ENCODE measurements at places on chromosomes 7 and 10.
A peak's percentile ranks its signal among the peaks of the same experiment; 100 is the strongest.

GRCh38 chr10:106158241-106158640, 1006.3 kb downstream of the SORCS1 start:
- DNase-seq = no peak

GRCh38 chr10:102628451-102628911, 15.8 kb upstream of the TRIM8 start:
- DNase-seq = no peak

DNA sequence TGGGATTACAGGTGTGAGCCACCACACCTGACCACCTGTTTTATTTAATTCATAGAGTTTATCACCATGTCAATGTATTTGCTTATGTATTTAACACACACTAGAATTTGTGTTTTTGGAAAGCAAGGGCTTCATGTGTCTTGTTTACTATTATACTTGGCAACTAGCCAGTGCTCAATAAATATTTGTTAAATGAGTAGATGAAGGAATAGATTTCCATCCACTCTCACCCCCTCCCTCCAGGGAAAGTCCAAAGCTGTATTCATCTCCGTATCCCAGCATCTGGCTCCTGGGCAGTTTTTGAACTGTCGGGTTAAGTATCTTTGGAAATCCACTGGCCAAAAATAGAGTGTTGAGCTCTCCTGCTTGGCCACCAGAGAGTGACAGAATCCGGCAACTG, 4.6 kb upstream of the RADIL start:
- no peak for DNase-seq

- no peak for DNase-seq
Measured at GRCh38 chr7:95334447-95334846, 10.1 kb upstream of the PON1 start.

DNA sequence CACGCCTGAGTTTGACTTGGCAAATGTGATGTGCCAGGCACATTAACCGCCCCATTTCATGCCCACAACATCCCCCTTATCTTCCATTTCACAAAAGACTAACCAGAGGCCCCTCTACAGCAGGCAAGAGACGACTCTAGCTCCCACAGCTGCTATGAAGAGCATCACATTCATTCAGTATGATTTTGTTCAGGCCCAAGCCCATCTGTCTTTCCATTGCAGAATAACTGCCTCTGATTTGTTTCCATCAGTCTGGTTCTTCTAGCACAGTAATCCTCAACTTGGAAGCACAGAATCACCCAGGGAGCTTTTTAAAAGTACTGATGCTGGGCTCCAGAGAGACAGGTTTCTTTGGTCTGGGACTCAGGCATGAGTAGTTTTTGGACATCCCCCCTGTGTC, 169.7 kb downstream of the NEURL1 start:
- no peak for DNase-seq

- DNase-seq = no peak
Measured at GRCh38 chr7:30268586-30268985, 15.8 kb upstream of the ZNRF2 start.

GRCh38 chr7:27834179-27834921, 94.4 kb downstream of the TAX1BP1 start:
- DNase-seq = no peak

- no peak for DNase-seq
Measured at GRCh38 chr10:121831777-121832176, 96.1 kb downstream of the ATE1 start.

DNA sequence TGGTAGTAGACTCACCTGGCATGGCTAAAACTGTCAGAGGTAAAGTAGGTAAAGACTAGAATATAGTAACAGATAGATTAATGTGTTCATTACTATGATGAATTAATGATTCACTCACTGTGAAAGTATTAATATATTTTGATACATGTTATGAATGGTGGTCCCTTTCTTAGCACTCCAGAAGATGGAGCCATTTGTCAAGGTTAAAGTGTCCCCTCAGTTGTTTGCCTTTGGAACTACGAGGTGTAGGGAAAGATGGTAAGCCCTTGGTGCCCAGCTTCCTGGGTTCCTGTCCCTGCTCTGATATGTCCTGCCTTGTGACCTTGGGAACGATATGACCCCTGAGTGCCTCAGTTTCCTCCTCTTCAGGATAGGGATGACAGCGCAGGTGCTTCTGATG, 49.4 kb downstream of the HTRA1 start:
- DNase-seq = no peak

GRCh38 chr7:116617878-116618277, 54.1 kb upstream of the MET start:
- no peak for DNase-seq

DNA sequence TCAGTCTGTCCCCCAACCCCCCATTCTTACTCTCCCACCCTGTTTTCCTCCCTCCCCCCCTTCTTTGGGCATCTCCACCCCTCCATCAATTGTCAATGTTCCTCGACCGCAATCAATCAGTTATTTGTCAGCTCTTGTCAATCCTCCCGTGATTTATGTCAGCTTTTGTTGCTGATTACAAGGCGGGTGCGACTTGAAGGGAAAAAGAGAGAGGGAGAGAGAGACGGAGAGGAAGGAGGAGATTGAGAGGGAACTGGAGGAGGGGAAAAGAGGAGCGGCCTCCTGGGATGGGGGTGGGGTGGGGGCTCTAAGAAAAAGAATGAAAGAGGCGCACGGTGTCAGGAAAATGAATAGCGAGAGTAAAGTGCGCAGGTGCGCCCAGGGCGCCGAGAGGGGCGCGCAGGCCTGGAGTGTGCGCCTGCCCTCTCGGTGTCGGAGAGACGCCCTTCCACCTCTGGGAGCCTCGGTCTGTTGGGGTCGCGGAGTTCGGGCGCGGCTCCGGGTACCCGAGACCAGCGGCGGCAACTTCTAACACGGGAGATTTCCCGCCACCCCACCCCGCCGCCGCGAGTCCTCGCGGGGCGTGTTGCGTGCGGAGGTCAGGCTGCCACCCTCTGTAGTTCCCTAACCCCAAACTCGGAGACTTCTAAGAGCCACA, 1.1 kb upstream of the ZNF503 start:
- DNase-seq = peak; percentile 66

DNA sequence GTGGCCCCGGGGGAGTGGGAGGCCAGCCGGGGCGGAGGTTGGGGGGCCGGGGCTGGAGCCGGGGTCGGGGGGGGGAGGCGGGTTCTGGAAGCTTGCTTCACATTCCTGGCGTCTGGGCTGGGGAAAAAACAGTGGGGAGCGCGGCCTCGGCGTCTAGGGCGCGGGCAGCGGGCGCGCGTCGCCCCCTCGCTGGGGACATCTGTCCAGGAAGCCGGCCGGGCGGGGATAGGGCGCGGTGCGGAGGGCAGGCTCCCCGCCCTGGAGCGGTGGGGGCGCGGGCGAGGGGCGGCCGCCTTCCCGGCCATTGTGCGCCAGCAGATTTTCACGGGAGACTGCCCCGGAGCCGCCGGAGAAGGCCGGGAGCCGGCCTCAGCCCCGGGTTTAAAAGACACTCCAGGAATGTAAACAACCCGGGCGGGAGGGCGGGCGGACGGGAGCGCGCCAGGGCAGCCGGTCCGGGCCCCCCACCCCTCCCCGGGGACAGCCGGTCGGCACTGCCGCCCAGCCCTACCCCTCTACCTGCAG, 1.4 kb downstream of the ZMIZ1 start:
- DNase-seq = no peak

- DNase-seq = no peak
Measured at GRCh38 chr7:46705386-46706255, 784.5 kb upstream of the IGFBP3 start.

- no peak for DNase-seq
Measured at GRCh38 chr10:58350619-58351323, 16.0 kb downstream of the UBE2D1 start.

- no peak for DNase-seq
Measured at GRCh38 chr7:51251290-51251689, 65.3 kb downstream of the COBL start.

DNA sequence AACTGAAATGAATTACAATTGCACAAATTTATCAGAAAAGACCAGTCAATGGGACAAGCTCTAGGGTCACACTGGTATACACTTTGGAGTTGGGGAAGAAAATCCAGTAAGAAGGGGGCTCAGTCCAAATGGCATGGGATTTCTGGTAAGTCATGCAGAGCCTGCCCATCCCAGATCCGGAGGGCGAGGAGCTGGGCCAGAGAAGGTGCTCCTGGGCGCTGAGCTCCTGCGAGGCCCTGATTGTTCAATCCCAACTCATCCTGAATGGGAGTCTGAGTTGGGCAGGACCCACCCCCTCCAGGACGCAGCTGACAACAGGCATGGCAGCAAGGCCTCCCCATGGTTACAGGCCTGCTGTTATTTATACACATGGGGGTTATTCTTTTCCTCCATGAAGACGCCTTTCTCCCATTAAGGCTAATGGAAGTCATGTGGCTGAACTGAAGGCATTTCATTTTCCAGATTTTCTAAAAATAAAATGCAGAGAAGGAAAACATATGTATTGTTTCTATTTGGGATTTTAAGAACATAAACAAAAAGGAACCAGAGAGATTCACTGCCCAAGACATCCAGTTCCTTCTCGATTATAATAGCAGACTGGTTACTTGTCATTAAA, 91.1 kb upstream of the ADAM12 start:
- no peak for DNase-seq

DNA sequence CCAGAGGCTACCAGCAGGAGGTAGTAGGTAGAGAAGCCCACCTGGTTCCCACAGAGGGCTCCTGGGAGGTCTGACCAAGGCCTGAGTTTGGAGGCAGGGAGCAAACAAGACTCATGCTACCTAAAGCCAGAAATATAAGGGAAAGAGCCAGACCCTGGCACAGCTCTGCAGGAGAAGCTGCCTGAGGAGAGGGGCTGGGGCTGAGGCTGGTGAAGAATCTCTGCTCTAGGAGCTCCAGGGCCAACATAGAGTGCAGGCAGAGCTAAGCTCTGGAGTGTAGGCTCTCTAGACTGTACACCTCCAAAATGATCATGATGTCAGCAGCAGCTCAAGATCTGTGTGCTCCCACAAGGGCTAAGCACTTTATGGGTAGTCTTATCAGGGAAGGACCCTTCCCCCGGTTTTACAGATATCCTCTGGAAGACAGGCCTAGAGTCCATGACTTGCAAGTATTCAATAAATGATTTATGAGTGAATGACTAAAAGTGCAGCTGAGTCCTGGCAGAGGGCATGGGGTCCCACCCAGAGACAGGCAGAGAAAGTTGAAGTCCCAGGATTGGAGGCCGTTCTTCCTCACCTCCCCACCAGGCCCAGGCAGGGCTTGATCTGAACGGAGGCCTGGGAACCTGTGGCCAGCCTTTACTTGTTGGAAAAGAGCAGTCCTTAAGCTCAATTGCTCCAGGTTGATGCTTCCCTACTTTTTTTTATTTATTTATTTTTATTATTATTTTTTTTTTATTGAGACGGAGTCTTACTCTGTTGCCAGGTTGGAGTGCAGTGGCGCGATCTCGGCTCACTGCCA, 71.5 kb upstream of the LRRC4 start:
- DNase-seq = no peak

- no peak for DNase-seq
Measured at GRCh38 chr7:94335586-94335985, 59.1 kb upstream of the COL1A2 start.

DNA sequence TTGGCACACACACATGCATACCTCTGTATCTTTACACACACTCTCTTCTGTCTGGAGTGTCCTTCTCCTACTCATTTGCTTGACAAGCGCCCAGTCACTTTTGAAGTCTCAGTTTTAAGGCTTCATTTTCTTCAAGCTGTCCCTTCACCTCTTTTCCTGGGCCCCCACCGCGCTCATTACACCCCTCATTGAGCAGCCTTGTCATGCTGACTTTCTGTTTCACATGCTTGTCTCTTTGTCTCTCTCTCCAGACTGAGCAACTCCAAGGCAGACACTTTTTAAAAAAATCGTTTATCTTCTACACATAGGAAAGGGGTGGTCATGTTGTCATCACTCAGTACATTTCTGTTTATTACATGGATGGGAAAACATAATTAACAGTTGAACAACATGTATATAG, 225.2 kb upstream of the FZD1 start:
- DNase-seq = no peak

DNA sequence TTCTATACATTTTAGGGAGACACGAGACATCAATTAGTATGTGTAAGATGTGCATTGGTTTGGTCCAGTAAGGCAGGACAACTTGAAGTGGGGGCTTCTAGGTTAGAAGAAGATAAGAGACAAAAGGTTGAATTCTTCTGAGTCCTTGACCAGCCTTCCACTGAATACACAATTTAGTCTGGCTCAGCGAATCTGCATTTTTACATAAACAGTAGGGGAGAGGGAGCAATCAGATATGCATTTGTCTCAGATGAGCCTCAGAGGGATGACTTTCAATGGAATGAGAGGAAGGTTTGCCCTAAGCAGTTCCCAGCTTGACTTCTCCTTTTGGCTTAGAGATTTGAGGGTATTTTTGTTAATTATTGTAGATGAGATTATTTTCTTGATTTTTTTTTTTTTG, 20.0 kb upstream of the C10orf90 start:
- no peak for DNase-seq

GRCh38 chr10:99532687-99533495, at the start of gene NKX2-3:
Gene NKX2-3 (plus strand): TSS chr10:99532942. CDS start chr10:99533132, 190 bp downstream.
- no peak for DNase-seq

GRCh38 chr10:18340496-18341051, 200.3 kb downstream of the CACNB2 start:
- DNase-seq = no peak

DNA sequence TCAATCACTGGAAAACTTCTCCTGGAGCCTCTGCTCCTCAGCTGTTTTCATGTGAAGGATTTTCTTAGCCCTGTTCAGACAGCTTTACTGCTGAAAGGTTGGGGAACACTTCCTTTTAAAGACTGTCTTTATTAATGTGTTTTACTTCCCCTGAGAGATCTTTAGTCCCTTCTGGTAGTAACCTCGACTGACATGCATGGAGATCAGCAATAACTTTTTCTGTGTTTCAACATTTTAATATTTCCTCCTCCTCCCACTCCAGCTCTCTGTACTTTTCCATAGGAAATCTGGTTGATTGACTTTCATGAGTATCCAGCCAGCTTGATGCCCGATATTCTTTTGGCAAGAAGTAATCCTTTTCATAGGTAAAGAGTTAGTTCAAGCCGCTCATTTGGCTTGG, 62.7 kb upstream of the STRIP2 start:
- DNase-seq = no peak

GRCh38 chr10:124990671-124991625, 49.0 kb downstream of the ZRANB1 start:
- DNase-seq = no peak
